ENCODE measurements at places on chromosomes 12 and 14.

- DNase-seq: no peak
These were observed 41.2 kb downstream of the APOBEC1 start for GRCh38 chr12:7624478-7624877.

DNA sequence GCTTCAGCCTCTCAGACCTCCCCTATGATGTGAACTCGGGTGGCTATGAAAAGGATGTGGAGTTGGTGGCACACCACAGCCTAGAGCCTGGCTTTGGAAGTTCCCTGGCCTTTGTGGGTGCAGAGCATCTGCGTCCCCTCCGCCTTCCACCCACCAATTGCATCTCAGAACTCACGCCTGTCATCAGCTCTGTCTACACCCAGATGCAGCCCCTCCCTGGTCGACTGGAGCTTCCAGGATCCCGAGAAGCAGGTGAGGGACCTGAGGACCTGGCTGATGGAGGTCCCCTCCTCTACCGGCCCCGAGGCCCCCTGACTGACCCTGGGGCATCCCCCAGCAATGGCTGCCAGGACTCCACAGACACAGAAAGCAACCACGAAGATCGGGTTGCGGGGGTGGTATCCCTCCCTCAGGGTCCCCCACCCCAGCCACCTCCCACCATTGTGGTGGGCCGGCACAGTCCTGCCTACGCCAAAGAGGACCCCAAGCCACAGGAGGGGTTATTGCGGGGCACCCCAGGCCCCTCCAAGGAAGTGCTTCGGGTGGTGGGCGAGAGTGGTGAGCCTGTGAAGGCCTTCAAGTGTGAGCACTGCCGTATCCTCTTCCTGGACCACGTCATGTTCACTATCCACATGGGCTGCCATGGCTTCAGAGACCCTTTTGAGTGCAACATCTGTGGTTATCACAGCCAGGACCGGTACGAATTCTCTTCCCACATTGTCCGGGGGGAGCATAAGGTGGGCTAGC is 7.0 kb upstream of the RPS26 start:
- no peak for DNase-seq

DNA sequence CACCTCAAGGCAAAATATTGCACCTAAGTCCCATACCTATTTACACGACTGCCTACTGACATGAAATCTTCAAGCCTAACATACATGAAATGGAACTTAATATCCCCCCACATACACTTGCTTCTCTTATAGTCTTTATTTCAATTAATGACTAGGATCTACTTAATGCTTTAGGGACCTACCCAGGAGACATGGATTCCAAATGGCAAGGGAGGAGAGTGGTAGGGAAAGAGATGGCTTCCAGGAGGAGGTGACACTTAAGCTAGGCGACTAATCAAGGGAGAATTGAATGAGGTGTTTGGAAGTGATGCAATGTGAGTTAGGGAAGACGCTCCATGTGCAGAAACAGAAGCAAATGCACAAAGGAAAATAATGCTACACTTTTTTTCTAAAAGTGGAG is 9.7 kb upstream of the PPP1R12A start:
- DNase-seq: no peak

- peak; percentile 18 for DNase-seq
These were observed 11.8 kb downstream of the COPS7A start for GRCh38 chr12:6735448-6736191.

GRCh38 chr14:21997300-21997699 is 323.7 kb upstream of the OR4E1 start:
- DNase-seq: no peak

- DNase-seq: no peak
These were observed 146.1 kb upstream of the NCOR2 start for GRCh38 chr12:124713436-124714082.

GRCh38 chr14:96001866-96002497 is 37.2 kb upstream of the C14orf132 start:
- DNase-seq: no peak

DNA sequence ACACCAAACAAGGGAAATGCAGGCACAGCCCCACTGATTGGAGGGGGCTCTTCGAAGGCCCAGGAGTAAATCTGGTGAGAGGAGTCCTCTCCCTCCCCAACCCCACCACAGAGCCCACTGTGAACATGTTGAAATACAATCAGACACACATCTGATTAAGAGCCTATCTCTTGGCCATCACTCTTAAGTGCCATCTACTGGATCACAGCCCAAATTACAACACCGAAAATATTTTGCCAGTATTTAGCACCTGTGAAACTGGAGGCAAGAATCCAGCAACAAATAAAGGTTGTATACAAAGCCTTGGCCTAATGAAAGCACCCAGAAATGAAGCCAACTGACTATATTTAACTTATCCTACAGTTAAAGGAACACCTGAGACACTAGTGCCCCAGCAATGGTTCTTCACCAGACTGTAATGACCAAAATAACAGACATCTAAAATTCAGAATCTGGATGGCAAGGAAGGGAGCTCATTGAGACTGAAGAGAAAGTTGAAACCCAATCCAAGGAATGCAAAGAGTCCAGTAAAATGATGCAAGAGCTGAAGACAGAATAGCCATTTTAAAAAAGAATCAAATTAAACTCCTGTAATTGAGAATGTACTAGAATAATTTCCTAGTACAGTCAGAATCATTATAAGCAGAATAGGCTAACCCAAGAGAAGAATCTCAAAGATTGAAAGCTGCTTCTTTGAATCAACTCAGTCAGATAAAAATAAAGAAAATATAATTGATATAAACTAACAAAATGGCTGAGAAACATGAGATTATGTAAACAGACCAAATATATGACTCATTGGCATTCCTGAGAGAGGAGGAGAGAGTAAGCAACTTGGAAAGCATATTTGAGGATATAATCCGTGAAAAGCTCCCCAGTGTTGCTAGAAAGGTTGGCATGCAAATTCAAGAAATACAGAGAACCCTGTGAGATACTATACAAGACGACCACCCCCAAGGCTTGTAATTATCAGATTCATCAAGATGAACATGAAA is 1117.0 kb downstream of the FLRT2 start:
- DNase-seq: no peak

GRCh38 chr12:131591714-131592709 is 118.9 kb upstream of the SFSWAP start:
- no peak for DNase-seq

- peak; percentile 99 for DNase-seq
These were observed 297.9 kb upstream of the AMIGO2 start for GRCh38 chr12:47377414-47378221.

DNA sequence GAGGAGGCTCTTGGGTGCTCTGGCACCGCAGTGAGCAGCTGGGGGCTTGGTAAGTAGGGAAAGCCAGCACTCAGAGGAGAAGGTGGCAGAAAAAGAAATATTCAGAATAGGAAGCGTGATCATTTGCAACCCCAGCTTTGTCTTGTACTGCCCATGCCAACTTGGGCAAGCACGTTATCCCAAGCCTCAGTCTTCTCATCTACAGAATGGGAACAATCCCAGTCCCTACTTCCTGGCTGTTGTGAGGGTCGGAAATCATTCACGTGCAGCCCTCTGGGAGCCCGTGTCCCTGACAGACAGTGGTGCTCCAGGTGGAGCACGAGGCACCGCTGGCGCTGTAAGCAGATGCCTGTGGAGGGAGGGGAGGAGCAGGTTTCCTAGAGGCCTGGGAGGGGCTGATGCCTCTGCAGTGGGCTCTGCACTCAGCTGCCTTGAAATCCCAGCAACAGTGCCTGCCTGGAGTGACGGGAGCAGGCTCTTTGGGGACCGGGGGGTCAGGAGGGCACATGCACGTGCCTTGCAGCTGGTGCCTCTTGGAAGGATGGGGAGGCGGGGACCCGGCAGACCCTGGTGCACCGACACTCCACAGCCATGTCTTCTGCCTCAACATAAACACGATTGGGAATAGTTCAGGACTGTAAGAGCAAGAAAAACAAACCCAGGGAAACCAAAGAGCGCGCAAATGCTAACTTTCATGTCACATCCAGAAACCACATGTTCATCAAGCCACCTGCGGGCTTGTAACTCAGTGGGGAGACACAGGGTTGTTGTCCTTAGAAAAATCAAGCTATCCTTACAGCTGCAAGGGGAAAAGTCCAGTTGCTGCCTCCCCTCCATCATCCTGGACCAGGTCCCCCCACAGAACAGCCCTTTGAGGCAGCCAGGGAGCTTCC is 86.5 kb upstream of the DIO3 start:
- no peak for DNase-seq

DNA sequence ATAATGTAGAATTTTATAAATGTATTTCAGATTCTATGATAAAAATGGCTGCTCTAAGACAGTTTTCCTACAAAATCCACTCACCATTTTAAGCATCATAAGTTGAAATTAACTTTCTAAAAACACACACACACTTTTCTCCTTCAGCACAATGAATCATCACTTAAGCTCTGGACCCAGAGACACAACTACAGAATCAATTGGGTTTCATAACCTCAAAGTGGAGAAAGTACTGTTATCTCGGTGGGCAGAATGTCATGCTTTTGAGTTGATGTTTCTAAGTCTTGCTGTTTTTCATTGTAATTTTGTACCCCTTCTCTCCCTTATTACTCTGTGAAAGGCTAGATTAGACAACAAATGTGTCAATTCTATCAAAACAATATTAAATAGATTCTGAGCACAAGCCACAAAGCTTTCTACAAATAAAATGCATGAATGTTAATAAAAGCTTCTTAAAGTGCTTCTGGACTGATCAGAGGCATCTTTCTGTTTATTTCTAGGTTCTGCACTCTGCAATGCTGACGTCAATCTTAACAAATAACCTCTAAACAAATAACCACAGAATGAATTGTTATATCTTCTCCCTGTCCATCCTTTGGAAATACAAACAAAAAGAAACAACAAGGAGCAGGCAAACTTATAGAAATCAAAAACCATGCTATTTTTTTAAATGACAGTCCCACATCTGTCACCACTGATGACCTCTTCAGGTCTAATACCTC is 8.2 kb downstream of the IPO8 start:
- DNase-seq: no peak

GRCh38 chr14:47675466-47676314 is at the start of gene MDGA2:
Gene MDGA2 (minus strand): TSS chr14:47675605.
- DNase-seq: peak; percentile 70

DNA sequence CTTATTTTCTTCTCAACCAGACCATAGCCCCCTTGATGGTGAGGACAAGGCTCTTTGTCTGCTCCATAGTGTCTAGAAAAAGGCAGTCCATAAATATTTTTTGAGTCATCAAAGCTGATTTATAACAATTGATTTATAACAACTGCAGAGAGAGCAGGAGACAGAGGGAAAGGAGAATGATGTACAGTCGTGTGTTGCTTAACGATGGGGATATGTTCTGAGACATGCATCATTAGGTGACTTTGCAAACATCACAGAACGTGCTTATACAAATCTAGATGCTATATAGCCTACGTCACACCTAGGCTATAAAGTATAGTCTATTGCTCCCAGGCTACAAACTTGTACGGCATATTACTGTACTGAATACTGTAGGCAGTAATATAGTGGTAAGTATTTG is 143.3 kb downstream of the NTF3 start:
- no peak for DNase-seq

DNA sequence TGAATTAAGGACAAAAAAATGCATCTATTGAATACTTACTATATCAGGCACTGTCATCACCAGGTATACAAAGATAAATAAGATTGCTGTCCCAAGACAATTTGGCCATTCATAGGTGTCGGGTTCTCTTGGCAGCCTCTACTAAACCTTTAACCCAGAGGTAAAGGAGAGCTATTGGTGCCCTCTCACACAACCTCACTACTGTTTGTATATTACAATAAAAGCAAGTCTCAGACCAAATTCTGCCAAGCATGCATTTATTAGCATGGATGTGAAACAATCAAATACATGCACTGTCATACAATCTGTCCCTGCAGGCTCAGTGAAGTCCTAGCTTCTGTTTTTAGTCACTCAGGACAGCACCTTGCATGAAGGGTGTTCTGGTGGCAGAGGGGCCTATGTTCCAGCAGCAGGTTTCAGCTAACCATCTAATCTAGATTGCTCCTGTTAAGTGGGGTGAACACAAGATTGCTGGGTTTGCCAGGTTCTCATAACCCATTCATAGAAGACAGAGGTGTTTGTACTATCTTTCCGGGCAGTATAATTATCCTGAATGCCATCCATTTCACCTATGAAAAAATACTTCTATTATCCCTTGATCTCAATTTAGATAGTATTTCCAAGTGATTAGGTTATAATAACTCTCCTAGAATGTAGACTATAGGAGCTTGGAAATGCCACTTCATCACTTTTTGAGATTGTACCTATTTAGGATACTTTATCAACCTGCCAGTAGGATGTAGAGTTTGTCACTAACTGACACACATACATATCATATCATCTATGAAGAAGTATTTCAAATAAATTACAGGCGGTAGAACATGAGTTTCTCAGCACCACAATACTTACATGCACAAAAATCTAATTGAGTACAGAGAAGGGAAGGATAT is 254.0 kb upstream of the KRR1 start:
- no peak for DNase-seq

DNA sequence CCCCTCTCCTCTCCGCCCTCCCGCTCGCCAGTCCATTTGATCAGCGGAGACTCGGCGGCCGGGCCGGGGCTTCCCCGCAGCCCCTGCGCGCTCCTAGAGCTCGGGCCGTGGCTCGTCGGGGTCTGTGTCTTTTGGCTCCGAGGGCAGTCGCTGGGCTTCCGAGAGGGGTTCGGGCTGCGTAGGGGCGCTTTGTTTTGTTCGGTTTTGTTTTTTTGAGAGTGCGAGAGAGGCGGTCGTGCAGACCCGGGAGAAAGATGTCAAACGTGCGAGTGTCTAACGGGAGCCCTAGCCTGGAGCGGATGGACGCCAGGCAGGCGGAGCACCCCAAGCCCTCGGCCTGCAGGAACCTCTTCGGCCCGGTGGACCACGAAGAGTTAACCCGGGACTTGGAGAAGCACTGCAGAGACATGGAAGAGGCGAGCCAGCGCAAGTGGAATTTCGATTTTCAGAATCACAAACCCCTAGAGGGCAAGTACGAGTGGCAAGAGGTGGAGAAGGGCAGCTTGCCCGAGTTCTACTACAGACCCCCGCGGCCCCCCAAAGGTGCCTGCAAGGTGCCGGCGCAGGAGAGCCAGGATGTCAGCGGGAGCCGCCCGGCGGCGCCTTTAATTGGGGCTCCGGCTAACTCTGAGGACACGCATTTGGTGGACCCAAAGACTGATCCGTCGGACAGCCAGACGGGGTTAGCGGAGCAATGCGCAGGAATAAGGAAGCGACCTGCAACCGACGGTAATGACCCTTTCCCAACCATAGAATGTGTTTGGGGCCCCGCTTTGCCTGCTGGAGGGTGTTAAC is 615 bp downstream of the CDKN1B start:
- DNase-seq: no peak

- DNase-seq: no peak
These were observed 165.2 kb downstream of the BTG1 start for GRCh38 chr12:91980389-91980821.

DNA sequence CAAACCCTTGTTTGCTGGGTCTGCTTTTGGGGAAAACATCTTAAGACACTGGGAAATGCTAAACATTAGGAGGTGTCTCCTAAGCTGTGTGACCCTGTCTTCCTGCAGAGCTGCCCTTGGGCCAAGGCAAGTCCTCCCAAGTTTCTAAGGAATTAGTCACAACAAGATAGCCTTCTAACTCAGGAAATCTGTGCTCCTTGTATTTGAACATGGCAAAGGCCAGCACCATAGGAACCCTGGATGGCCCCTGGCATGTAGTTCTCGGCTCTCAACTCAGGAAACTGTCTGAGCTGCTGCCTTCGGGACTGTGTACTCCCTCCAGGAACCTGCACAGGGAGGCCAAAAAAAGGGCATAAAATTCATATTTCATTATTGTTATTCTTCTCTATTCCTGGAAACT is 37.6 kb upstream of the LTBP2 start:
- peak; percentile 54 for DNase-seq
